DND-41 (cell line): ENCODE measurements at places on chromosomes 1 and 21.
A peak's percentile ranks its signal among the peaks of the same experiment; 100 is the strongest.

DNA sequence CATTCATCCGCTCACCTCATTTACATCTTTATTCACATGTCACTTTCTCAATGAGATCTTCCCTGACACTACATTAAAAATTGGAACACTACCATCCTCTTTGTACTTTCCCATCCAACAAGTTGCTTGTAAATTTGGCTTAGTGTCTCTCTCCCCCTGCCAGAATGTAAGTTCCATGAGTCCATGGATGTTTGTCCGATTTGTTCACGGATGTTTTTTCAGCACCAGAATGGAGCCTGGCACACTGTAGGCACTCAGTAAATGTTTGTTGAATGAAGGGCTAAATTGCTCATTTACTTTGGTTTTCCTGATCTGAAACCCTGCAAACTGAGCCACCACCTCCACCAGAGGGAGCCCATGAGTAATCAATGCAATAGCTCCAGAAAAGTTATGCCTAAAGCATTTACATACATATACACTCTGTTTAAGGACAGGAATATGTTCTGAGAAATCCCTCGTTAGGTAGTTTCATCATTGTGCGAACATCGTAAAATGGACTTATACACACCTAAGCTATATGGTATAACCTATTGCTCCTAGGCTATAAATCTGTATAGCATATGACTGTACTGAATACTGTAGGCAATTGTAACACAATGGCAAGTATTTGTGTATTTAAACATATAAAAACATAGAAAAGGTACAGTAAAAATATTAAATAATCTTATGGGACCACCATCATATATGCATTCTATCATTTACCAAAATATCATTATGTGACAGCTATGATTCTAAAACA is 2.8 kb upstream of the EYA3 start:
- DNase-seq = peak; percentile 77

GRCh38 chr1:77620273-77620672 is 62.2 kb downstream of the ZZZ3 start:
- no peak for DNase-seq

DNA sequence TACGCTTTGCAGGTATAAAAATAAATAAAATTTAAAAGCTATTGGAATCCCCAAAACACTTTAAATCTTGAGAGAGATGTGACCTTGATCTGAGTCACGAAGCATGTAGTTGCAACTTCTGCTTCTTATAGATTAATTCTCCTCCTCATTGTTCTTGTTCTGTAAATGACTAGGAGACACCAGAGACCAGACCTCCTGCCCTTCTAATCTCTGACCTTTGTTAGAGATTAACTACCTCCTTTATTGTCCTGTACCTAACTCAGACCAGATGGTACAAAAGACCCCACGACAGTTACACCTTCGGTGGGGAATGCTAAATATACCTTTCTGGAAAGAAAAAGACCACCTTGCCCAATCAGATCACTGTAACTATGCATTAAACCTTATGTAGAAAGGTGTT is 76.9 kb upstream of the NEK2 start:
- DNase-seq = no peak

DNA sequence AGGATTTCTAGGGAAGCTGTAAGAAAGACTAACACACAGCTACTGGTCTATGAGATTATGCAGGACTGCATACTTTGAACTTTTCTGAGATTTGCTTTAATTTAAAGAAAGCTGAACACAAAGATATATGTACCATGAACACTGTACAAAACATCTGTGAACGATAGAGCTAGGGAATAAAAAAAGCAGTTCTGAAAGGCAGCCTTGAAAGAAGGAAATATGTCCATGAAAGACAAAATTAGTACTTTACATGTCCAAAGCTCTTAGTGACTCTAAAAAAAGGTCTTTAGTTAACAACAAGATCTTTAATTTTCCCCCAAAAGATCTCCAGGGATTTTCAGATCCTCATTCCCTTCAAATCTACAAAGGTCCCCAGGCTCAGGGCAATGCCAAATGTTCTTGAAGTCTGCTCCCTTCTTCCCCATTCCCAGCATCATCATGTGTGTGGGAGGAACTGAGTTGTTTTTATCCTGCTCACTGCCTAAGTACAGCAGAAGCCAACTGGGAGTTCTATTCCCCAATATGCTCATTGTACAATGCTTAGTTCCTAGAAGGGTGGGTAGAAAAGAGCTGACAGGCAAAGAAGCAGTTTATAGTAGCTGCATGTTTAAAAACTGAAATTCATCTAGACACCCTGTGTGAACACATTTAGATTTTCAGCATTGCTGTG is 60.1 kb upstream of the PTCH2 start:
- no peak for DNase-seq

DNA sequence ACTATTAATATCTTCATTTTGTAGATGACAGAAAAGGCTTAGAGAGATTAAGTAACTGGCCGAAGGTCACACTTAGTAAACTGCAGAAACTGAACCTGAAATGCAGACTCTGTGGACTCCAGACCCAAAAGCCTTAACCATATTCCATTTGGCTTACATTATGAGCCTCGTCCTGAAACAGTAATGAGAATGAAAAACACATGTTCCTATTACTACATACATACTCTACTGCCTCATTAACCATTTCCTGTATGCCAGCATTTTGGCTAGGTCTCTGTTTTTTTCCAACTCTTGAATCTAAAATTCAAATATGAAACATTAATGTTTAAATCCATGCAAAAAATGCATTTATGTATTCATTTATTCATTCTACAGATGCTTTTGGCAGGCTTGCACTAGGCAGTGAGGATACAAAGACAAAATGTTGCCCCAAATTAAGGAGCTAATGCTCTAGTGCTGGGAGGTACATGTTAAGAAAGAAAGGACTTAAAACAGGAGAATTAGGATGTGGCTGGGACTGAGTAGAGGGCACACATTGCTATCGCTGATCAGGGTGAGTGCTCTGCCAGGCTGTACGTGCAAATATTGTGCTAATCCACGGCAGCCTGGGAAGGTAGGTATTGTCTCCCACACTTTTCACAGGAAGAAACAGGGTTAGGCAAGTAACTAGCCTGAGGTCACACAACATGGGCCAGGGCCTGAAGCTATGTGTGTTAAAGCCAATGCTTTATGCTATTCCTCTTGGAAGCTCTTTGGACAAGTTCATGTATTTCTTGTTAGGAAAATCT is 14.0 kb downstream of the DEGS1 start:
- DNase-seq = no peak

DNA sequence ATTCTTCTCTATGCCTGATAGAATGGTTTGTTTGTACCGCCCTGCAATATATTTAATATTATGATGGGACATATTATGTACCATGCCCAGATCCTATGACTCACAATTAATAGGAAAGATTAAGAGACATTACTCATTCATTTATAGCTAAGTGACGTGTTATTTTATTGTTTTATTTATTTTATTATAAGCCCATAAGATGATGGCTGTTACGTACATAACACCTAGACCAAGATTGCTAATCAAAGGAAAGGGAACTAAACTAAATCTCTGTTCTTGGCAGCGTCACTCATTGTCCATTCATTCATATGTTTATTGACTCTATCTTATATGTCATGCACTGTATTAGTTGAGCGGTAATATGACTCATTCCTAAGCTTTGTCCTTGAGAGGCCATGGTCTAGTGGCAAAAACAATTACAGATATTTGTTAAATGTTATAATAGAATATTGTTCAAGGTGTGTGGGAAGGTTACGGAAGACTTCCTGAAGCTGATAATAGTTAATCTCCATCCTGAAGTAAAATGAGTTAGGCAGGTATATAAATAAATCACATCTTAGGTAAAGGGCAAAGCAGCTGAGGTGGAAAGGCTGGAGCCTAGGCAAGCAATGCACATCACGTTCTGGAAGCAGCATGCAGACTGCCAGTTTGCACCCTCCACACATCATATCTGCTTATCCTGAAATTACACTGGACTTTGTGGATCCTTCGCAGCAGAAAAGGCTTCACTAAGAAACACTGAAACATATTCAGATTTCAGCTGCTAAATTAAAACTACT is 16.6 kb upstream of the CD55 start:
- DNase-seq = no peak

- DNase-seq = peak; percentile 86
Measured at GRCh38 chr1:228794173-228794572, 58.9 kb downstream of the RHOU start.
